ENCODE measurements at places on chromosomes 1 and 21.

- no peak for DNase-seq
These were observed 18.7 kb upstream of the LBR start for GRCh38 chr1:225446595-225446960.

DNA sequence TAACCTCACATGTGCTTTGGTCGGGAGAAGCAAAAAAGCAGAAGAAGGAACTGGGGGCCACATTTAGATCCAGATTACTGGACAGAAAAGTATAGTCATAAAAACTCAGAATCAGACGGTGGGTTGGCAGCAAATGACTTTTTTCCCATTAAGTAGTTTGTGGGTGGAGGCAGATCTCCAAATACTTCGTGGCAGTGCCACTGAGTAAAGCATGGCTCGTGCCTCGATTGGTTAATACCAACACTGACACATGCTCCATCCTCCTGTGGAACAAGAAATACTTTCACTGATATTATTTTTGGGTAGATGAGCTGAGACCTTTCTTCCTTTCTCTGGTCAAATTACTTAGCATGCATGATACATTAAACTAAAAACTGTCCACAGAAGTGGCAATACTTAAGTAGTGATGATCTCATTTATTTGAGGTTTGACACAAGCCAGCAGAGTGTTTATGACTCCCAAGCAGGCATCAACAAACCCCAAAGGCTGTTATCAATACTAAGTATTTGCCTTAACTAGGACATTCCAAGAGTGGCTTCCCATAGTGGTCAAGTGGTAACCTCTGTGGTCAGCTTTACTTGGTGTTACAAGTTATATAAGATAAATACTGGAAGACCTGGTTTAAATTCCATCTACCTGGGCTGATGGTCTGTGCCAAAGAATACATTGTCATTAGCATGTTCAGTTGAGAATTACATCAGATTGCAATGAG lies 500.0 kb upstream of the RUNX1 start:
- no peak for DNase-seq

DNA sequence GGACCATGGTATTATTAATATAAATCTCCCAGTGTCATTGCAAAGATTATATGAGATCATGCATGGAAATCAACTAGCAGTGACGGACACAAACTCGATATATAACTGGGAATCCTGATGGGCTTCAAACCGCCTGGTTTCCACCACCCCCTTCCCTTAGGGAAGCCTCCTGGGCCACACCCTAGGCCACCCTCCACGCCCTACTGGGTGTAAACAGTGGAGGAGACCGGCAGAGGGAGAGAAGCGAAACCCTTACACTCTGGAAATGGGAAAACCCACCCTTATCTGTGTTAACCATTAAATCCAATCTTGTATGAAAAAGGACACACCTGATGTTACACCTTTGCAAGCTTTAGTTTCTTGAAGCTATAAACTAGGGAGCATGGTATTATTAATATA lies 595 bp upstream of the ZNHIT6 start:
- DNase-seq: no peak

GRCh38 chr1:9784508-9785133 lies 39.1 kb downstream of the CLSTN1 start:
- peak; percentile 30 for DNase-seq

GRCh38 chr21:43376478-43376882 lies 50.5 kb downstream of the SIK1 start:
- no peak for DNase-seq

DNA sequence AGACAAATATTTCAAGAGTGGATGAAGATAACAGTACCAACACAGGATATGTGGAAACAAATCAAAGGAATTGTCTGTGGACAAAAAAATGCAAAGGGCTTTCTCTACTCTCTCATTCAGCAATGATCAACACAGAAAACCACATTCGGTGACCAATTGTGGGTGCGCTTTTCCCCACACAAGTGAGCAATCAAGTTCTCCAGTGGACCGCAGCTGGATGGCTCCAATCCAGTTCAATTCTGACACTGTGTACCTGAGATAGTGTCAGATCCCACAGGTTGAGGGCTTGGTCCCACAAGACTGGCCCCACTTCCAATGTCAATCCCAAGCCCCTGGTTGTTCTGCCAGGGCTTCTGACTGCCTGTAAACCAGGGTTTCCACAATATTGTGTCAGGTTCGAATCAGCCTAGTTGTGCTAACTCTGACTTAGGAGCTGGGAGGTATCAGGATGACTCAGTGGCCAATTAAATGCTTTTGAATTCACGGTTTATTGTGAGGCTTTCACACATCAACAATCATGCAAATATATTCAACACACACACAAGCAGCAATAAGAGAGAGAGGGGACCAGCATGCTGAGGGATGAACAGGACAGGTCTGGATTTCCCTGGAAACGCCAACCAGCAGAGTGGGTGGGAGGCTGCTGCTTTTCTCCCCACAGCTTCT lies 87.0 kb upstream of the BTG3 start:
- DNase-seq: no peak

DNA sequence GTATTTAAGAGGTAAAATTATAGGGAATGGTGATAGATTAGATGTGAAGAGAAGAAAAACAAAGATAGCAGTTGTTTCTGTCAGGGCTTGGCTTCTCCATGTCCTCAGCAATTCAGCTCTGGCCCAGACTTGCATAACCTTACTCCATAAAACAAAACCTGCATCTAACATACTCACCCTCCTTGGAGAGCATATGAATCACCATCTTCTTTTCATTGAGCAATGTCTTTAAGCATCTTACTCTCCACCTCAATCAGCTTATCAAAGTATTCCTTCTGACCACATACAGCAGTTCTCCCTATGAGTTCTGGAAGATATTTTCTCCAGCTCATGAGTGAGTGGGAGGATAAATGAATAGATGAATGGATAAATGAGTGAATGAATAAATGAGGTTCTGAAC lies 49.0 kb downstream of the RAB3B start:
- no peak for DNase-seq

- DNase-seq: no peak
These were observed 33.9 kb upstream of the ASPM start for GRCh38 chr1:197180252-197180878.

DNA sequence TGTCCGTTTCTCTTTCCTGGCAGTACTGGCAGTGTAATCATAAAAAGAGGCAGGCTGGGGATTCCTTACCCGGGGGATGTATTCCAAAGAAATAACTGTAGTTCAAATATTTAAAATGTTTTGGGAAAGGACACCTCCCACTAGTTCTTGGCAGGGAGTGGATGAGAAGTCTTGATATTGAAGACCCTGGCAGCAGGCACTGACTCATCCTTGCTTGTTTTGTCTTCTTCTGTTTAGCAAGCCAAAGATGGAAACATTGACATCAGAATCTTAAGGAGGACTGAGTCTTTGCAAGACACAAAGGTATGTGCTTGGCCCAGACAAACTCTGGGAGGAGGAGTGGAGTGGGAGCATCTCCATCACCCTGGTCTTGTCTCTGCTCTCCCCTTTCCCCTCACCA lies 639 bp downstream of the IL20 start:
- DNase-seq: no peak

- no peak for DNase-seq
These were observed 182.3 kb upstream of the GALNT2 start for GRCh38 chr1:229884765-229885164.

GRCh38 chr21:36630485-36631206 lies 68.3 kb upstream of the SIM2 start:
- peak; percentile 15 for DNase-seq

GRCh38 chr1:95233319-95233736 lies 682 bp upstream of the RWDD3 start:
- no peak for DNase-seq

DNA sequence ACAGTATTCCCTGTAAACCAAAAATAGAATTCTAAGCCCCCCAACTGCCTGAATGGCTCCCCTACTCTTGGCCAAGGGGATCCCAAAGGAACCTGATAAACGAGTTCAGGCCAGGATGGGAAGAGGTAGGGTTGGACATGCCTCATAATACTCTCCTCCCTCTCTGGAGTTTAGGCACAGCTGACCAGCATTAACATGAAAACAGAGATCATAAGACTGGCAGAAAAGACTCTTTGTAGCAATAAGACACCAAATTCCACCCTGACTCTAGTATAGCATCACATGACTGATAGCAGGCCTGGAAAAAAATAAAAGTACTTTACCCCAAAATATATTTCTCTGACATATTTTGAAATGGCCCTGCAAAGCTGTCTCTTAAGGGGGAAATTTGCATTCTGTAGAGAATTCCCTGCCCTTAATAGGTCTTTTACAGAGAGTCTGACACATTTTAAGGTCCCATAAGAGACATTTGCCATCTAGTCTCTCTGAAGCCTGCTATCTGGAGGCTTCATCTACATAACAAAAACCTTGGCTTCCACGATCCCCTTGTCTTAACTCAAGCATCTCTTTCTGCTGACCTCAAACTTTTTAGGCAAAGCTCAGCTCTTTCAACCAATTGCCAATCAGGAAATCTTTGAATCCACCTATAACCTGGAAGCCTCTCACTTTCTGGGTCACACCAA lies 55.9 kb downstream of the SIK1 start:
- no peak for DNase-seq

- DNase-seq: no peak
These were observed 49.6 kb upstream of the KDM4A start for GRCh38 chr1:43600033-43601020.

GRCh38 chr1:7991504-7992440 lies 30.3 kb downstream of the PARK7 start:
- no peak for DNase-seq

DNA sequence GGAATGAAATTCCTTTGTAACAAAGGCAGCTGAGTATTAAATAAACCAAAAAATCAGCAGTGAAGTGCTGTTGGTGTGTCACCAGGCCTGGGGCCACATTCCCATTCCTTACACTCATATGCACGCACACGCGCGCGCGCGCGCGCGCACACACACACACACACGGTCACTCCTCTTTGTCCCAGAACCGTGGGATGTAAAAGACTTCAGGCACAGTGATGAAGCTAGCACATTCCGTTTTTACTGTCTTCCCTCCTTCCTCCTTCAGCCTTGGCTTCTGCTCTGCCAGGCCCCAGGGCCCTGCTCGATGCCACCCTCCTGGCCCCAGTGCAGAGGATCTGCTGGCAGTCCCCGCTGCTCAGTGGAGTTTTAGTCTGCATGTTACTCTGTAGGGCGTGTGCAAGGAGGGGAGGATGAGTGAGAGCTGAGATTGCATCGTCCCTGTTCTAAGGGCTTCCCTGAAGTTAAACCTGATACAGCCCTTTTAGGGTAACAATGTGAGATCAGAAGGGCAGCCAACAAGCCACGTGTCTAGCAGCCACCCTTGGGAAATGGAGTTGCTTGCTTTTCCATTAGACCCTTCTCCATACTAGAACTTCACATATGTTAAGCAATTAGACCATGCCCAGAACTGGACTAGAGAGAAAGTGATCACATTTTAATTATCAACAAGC lies 71.7 kb upstream of the WDR26 start:
- DNase-seq: no peak

DNA sequence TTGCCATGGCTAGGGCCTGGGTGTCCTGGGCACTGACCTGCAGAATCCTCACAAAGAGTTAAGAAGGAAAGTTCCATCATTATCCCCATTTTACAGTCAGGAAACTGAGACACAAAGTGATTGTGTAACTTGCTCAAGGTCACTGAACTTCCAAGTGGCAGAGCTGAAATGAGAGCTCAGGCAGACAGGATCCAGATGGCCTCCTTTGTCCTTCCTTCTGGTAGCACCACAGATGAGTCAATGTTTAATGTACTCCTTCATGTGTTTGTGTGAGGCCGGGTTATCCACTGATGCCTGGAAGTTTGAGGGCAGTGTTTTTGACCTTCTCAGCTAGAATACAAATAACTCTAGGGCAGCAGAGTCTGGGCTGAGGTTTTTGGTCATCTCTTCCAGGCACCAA lies 207.0 kb downstream of the TNR start:
- DNase-seq: no peak

- DNase-seq: no peak
These were observed 115.8 kb downstream of the VPS13D start for GRCh38 chr1:12345350-12346217.

DNA sequence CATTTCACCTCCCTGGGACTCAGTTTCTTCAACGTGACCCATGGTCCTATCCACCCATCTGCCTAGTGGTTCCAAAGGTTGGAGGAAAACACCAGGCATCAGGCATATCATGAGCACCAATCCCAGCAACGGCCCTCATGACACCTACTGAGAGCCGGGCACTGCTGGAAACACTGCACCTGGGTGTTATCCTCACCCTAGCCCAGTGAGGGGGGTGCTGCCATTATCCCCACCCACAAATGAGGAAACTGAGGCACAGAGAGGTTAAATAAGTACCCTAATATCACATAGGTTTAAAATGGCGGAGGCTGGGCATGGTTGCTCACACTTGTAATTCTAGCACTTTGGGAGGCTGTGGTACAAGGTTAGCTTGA lies 206.9 kb downstream of the MATN1 start:
- DNase-seq: no peak

GRCh38 chr21:23690316-23690715 lies 1917.0 kb downstream of the MRPL39 start:
- DNase-seq: no peak

GRCh38 chr21:34554227-34554626 lies 42.2 kb upstream of the KCNE1 start:
- DNase-seq: no peak

- DNase-seq: no peak
These were observed 16.0 kb downstream of the TNFSF4 start for GRCh38 chr1:173191011-173191705.

GRCh38 chr1:162011337-162012012 lies 12.2 kb downstream of the OLFML2B start:
- DNase-seq: no peak

DNA sequence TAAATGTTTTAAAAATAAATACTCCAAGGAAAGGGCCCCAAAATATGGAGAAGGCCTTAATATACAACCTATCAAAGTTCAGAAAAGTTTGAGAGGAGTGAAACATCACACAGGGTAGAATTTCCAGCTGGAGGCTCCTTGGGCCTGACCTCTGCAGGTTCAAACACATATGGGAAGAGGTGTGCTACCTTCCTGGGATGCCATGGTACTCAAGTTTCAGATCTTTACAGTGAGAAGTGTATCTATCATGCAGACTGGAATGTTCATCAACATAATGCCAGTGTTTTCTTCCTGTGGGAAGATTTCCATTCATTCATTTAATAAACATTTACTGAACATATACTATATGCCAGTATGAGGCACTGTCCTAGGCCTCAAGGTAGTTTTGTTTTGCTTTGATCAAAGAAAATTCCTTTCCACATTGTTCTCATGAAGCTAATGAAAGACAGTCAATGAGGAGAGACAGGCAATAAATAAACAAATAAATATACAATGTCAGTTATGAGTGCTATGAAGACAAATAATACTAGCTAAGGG lies 14.6 kb upstream of the ADAR start:
- DNase-seq: no peak

DNA sequence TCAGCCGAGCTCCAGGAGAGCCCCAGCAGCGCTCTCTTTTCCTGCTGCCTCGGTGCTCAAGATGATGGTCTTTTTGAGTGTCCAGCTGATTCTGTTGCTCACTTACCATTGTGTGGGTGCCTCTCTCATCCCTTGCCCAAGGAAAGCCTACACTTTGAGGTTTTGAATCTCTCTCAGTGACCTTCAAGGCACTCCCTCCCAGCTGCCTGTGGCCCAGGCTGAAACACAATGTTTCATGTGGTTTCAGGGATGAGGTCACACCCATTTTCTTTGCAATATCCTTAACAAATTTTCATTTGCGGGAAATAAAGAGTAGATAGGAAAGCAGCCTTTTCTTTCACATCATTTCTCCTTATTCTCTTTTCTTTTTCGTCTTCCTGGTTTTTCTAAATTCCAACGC lies 12.6 kb upstream of the MRPS14 start:
- DNase-seq: no peak
